GM10248 (cell line): ENCODE measurements at places on chromosomes 3 and 15.

GRCh38 chr3:10437995-10438901 lies 67.1 kb downstream of the ATP2B2 start:
- no peak for DNase-seq

- no peak for DNase-seq
These were observed 24.2 kb downstream of the PPM1L start for GRCh38 chr3:160780245-160780644.

- DNase-seq: peak; percentile 26
These were observed 92.1 kb downstream of the HHLA2 start for GRCh38 chr3:108388136-108389132.

- DNase-seq: no peak
These were observed 28.6 kb upstream of the TLE3 start for GRCh38 chr15:70126362-70126761.

DNA sequence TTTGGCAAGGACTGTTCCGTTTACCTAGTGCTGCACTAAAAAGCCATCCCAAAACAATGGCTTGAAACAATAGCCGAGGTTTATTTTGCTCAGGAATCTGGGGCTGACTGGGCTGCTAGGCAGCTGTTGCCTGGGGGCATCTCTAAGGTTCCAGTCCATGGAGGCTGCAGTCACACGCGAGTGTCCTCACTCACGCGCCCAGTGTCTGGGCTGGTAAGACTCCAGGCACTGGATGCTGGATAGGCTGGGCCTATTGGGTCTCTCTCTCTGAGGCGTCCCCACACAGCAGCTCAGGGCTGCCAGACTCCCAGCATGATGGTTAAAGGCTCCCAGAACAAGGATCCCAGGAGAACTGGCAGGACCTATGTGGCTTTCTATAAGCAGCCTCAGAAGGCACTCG lies 34.2 kb downstream of the ALS2CL start:
- no peak for DNase-seq

DNA sequence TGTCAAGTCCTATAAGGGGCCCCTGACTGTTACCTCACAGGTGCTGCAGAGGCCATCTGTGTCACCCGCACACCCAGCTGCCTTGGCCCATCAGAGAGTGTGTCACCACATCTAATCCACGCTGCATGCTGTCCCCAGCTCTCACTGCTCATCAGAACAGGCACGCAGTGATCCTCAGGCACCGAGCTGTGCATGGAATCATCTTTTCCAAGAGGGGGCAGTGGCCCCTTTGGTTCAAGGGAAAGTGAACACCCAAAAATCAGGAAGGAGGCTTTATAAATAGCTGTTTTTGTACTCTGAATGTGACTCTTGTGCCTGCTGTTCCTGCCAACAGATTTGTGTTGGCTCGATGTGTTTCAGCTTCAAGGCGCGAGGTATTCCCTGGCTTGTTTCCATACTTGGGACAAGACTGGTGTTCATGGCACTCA lies 110.3 kb upstream of the ETV5 start:
- no peak for DNase-seq

- no peak for DNase-seq
These were observed 32.5 kb downstream of the CTSH start for GRCh38 chr15:78912316-78912715.

- DNase-seq: no peak
These were observed 64.5 kb downstream of the CGNL1 start for GRCh38 chr15:57440799-57441198.

GRCh38 chr15:77335298-77335697 lies 84.6 kb downstream of the PEAK1 start:
- DNase-seq: no peak

- DNase-seq: no peak
These were observed 4.6 kb upstream of the TPRG1 start for GRCh38 chr3:189167027-189167766.

DNA sequence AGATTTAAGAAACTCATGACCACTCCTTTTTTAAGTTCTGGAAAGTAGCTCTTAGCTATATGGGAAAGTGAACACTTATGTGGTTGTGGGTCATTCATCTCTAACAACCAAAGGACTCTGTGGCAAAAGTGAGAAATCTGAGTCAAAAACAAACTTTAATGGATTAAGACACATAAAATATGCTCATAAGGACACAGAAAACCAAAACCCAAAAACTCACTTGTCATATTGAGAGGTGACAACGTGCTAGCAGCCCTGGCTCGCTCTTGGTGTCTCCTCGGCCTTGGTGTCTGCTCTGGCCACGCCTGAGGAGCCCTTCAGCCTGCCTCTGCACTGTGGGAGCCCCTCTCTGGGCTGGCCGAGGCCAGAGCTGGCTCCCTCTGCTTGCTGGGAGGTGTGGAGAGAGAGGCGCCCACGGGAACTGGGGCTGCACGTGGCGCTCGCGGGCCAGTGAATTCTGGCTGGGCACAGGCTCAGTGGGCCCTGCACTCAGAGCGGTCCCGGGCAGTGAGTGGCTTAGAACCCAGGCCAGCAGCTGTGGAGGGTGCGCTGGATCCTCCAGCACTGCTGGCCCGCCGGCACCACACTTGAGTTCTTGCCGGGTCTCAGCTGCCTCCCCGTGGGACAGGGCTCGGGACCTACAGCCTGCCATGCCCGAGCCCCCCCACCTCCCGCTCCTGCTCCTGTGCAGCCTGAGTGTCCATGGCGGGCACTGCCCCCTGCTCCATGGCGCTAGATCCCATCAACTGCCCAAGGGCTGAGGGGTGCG lies 30.3 kb upstream of the SKIL start:
- no peak for DNase-seq

DNA sequence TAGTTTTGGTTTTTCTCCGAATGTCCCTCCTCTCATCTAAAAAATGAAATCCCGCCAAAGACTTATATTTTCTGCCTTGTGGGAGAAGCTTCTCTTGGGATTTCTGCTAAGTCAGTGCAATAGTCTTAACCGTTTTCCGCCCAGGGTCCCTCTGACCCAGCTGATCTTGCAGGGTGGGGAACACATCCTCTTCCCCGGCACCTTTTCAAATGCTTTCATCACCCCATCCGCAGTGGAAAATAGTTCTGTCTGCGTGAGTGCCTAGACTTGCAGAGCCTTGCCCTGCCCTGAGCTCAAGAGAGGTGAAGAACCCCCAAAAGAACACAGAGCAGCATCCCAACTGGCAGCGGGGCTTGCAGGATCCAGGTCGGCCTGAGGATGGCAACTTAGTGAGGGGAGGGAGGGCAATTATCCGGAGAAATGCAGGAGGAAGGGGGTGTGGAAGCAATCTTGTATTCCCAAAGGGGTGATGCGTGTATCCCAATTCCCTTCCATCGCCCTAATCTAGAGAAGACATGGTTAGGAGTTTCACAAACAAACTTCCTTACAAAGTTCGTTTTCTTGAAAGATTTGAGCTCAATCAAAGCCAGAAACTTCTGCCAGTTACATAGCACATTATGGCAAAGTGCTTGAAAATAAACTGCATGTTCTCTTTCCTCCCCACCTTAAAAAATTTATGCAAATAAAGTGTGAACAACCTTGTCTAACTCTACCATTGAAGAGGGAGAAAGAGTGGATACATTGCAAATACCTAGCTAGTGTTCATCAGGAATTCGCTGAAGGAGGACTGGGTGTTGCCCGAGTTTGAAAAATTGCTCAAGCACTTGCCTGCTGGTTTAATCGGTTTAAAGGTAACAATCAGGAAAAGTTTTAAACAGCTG lies 79.9 kb downstream of the NR2F2 start:
- DNase-seq: no peak

- DNase-seq: no peak
These were observed 891 bp downstream of the NXPE3 start for GRCh38 chr3:101779822-101780381.

DNA sequence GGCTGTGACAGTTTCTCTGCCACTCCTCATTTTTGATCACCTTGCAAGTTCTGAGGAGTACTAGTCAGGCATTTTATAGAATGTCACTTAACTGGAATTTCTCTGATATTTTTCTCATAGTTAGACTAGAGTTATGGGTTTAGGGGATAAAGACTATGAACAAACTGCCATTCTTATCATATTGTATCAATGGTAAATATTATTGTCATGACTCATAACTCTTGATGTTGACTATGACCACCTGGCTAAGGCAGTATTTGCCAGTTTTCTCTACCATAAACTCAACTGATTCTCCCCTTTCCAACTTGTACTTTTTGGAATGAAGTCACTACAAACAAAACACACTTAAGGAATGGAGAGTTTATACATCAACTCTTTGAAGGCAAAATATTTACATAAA lies 22.7 kb upstream of the OR5K1 start:
- no peak for DNase-seq

- peak; percentile 48 for DNase-seq
These were observed 20.2 kb downstream of the CCR1 start for GRCh38 chr3:46187876-46188275.

- DNase-seq: no peak
These were observed 132.9 kb upstream of the LRRFIP2 start for GRCh38 chr3:37307321-37307720.

DNA sequence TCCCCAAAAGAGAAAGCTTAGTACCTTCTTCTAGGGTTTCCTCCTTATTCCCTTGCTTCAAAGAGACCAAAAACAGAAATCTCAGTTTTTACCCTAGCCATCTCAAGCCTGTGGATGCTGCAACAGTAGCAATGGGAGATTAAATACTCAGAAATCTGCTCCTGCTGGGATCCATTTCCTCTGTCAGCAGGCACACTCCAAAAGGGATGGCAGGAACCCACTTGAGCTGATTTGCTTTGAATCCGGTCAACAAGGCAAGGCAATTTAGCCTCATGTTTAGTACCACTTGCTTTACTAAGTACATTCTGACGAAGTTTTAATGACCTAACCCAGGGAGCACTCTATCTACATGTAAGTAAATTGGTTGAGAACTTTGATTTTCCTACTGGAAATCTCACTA lies 590.0 kb upstream of the ADAMTS9 start:
- DNase-seq: no peak

DNA sequence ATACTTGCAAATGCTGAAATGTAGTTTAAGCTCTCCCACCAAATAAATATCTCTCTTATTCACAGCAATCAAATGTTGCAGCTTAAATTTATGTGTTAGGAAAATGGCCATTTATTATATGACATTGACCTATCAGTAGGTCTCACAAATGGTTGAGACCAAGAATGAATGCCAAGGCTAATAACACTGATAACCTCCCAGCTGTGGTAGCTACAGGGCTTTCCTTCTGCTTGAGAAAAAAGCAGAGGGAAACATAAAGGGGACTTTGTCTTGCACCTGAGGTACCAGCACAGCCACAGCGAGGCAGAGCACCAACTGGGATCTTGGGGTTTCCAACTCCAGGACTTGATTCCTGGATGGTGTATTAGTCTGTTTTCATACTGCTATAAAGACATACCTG lies 73.1 kb upstream of the TTC14 start:
- DNase-seq: no peak

DNA sequence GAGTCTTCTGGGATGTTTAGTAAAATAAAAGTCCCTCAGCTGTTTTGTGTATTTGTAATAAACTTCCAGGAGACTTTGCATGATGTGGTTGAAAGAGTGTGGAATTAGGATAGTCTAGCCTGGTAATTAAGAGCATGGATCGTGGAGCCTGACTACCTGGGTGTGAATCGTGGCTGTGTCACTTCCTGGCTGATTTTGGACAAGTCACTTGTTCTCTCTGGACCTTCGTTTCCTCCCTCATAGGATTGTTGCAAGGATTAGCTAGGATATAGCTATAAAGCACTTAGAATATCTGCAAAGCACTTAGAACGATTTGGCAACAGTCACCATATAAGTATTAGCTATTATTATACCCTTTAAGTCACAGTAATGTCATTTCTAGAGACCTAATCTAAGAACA lies 40.2 kb downstream of the SLMAP start:
- DNase-seq: no peak

GRCh38 chr15:99441444-99441800 lies 124.4 kb upstream of the MEF2A start:
- DNase-seq: no peak

DNA sequence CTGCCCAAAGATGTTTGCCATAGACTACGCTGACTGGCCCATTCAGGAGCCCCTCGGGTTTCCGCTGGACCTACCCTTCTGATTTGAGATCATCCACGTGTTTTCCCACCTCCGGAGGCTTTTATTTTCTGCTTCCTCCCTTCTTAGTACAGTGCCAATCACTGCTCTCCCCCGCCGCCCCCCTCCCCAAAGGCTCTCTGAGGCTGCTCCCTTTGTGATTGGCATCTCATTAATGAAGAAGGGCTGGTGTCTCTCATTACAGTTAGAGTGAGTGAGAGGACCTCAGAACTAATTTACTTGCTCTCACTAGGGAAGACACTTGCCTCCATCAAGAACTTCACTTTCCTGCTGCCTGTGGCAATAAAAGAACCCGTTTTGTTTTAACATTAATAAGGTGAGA lies 284.7 kb upstream of the ICE2 start:
- DNase-seq: no peak

DNA sequence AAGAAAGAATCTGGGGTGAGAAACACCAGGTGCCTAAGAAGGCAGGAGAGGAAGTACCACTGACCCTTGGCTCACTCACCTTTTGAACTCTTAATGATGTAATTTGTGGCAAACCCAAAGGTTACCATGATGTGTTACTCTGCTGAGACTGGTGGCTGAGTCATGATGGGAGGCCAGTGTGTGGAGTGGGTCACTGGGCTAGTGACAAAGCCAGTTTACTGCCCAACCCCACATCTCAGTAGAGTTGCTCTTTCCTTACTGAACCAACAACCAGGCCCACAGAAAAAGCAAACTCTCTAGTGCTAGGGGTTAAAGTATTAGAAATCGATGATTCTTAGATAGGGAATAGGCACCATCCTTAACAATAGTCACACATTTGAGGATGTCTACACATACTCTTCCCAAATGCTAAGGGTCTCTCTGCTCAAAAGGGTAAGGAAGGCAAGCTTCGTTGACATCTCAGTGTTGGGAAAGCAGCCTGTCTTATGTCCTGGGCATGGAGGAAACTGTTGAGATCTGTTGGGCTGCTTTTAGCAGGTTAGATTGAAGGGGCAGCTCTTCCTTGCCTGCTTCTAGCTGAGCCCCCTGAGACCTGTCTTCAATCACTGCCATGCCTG lies 3.1 kb downstream of the RBP2 start:
- DNase-seq: no peak

GRCh38 chr15:80404761-80405553 lies 775 bp downstream of the ARNT2 start:
- DNase-seq: peak; percentile 31

DNA sequence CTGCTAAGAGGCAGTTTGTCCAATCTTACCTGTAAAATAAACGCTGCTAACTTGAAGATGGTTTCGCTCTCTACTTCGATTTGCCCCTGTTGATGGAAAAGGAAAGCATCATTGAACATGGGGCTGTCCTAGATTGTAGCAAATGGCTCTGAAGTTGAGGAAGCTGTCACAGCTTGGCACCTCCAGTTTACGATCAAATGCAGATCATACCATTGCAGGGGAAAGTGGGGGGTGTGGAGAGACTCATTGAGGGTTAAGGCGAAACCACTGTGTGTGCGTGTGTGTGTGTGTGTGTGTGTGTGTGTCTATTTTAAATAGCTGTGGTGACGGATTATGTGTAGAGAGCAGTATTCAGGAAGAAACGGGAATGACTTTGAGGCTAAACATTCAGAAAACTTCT lies 127.6 kb upstream of the LMOD3 start:
- DNase-seq: no peak
